ENCODE measurements at places on chromosomes 7 and 10. TPM values are rescaled to one million over a fixed set of nuclear protein-coding genes. Genes with fewer than 3 reads are reported as not detected.

Gene SNCG
- total RNA-seq, result 706 TPM

Gene SLC37A3
- 35.8 TPM for total RNA-seq

Gene MYOZ1
- 0.91 TPM for total RNA-seq

- DNase-seq, result no peak
Observed at GRCh38 chr10:59678884-59679301, 30.8 kb downstream of the SLC16A9 start.

GRCh38 chr10:54880996-54881395 is 80.0 kb upstream of the PCDH15 start:
- DNase-seq, result no peak

GRCh38 chr7:137296576-137296975 is 47.0 kb downstream of the PTN start:
- no peak for DNase-seq
